ENCODE measurements at places on chromosomes 1 and 21.

GRCh38 chr1:248822148-248823032 lies 3.3 kb downstream of the SH3BP5L start:
- no peak for DNase-seq

DNA sequence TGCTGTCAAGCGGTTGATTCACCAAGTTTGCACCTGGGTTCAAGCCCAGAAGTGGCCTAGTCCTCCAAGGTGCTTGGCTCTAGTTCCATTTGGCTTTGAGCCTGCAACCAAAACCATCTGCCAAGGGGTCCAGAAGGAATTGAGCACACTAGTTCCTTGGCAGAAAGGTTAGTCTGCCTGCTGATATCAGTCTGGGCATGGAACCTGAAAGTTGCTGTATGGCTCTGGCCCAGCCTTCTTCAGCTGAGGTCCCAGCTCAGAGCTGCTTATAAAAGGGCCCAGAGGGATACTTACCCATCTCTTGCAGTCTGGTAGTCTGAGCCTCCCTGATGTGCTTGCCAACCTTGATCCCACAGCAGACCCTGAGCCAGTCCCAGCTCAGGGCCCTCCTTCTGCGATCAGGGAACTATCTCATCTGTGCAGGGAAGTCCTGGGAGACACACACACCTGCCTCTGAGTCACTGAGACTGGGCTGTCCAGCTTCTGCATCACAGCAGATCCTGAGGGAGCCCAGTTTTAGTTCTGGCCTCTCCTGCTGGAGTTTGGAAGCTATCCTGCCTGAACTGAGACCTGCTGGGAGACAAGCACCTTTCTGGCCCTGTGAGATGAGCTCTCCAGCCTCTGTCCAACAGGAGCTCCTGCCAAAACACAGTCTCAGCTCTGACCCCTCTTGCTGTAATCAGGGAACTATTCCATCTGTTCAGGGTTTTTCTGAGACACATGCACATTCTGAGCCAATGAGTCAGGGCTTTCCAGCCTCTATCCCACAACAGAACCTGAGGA lies 75.8 kb downstream of the CTH start:
- peak; percentile 94 for DNase-seq

DNA sequence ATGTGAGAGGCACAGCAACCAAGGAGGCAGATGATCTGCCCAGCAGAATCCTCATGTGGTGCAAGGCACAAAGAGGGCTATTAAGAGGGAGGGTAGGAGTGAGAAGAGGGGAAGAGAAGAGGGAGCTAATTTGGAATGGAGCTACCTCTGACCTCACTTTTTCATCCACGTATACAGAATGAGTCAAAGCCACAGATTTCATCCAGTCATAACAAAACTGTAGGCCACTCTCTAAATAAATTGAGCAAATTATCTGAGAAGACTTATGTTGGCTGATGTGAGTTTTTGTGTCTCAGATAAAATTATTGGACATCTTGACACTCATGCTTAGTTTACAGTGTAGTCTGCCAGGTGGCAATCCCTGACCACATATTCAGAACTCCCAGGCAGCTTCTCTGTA lies 325.6 kb downstream of the TTLL7 start:
- peak; percentile 6 for DNase-seq

- no peak for DNase-seq
Observed at GRCh38 chr1:2989185-2989584, 32.1 kb upstream of the ACTRT2 start.

GRCh38 chr1:46041974-46042373 lies 90.5 kb downstream of the PIK3R3 start:
- DNase-seq: no peak

GRCh38 chr1:234686035-234686434 lies 76.1 kb upstream of the IRF2BP2 start:
- no peak for DNase-seq

DNA sequence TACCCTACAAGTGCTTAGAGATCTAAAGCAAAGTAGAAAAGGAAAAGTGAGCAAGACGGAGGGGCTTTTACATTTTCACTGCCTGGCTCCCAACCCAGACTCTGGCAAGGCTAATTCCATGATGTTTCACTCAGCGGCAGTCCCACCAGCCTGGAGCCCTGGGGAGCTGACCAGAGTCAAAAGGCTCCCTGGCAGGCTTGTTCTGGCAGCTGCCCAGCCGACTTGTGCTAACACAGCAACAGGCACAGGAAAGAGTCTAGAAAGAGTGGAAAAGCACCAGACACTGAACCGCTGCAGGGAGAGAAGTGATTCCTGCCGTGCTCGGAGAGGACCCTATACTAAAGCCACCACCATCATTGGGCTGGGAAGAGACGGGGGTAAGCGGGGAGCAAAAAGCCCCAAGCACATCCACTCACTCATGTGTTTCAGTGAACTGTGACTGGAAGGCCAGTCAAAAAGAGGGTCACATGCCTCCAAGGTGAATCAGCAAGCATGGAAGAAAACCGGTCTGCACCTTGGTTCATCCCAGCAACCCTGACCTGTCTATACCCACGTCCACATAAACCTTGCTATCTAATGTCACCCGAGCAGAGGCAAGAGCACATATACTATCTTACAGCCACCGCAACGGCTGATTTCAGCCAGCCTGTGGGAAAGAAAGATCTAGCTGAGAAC lies 8.0 kb downstream of the SMIM12 start:
- no peak for DNase-seq

- peak; percentile 24 for DNase-seq
Observed at GRCh38 chr1:114154963-114155322, 1.3 kb upstream of the SYT6 start.

DNA sequence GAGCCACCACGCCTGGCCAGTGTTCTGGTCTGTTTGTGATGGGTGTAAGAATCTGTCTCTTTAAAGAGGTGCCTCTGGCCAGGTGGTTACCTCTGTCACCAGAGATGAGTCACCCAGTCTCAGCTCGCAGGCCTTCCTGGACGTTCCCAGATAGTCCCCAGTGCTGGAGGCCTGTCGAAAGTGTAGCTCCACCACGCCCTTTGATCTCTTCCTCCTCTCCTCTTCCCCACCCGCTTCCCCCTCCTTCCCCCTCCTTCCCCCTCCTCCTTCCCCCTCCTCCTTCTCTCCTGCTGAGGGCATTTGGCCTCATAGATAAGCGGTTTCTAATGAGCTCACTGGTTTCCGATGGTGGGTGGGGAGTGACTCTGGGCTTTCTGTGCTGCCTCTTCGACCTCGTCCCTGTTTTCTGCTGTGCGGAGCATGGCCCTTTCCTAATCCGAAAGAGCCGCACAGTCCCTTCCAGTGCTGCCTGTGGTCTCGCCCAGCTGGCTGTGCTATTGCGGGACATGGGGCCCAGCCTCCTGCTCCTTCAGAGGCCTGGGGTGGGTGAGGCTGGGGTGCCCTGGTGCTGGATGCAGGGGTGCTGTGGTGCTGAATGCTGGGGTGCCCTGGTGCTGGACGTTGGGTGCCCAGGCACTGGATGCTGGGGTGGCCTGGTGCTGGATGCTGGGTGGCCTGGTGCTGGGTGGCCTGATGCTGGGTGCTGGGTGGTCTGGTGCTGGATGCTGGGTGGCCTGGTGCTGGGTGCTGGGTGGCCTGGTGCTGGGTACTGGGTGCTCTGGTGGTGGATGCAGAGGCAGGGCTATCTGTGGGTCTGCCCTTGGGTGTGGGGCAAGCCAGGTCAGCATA lies 19.2 kb downstream of the AGPAT3 start:
- DNase-seq: peak; percentile 22

- DNase-seq: no peak
Observed at GRCh38 chr1:193105821-193106177, 585 bp upstream of the GLRX2 start.

DNA sequence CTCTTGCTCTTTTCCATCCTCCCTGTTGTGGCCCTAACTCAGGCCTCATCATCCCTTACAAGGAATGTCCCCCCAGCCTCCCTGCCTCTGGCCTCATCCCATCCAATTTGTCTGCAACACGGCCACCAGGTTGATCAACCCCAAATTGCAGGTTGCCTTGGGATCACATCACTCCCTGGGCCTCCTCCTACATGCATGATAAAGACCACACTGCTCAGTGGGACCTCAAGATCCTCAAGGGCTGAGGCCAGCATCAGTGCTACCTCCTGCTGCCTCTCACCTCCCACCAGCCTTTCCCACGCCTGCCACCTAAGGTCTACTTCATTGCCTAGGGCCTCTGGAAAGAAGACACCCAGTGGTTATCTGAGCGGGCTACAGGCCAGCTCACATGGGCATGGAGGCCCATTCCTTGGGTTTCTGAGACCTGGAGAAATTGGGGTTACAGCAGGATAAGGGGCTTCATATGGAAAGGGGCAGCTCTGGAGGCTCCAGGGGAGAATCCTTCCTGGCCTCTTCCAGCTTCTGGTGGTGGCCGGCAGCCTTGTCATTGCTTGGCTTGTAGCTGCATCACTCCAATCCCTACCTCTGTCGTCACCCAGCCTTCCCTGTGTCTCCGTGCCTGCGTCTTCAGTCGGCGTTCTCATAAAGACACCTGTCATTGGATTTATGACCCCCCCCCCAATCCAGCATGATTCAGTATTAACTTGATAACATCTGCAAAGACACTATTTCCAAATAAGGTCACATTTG lies 60.5 kb downstream of the KLHDC7A start:
- DNase-seq: no peak

DNA sequence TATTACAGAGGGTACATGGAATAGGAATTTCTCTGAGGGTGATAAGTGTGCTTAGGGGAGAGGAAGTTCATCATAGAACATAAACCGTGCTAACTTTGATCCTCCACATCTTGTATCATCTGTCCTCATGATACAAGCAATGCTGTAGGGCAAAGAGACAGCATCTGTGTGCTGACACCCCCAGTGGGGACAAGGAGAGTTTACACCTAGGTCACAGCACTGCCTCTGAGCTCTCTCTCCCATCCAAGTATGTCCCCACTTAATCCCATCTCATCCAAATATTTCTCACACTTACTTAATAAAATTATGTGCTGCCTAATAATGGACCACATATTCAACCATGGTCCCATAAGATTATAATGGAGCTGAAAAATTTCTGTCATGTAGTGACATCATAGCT lies 4.3 kb upstream of the TEDDM1 start:
- DNase-seq: no peak

- DNase-seq: no peak
Observed at GRCh38 chr1:114821978-114822377, 32.7 kb upstream of the SYCP1 start.

- peak; percentile 64 for DNase-seq
Observed at GRCh38 chr1:40849801-40850592, 12.2 kb downstream of the CITED4 start.

- DNase-seq: no peak
Observed at GRCh38 chr1:117568999-117569398, 36.8 kb upstream of the TENT5C start.
